ENCODE measurements at places on chromosomes 13 and 19. TPM values are rescaled to one million over a fixed set of nuclear protein-coding genes. Genes with fewer than 3 reads are reported as not detected.

Gene YIPF2
- 11.9 TPM for total RNA-seq

Gene ZNF749
- 13.8 TPM for total RNA-seq

Gene SCEL
- not detected for total RNA-seq

Gene FFAR2
- not detected for total RNA-seq

Gene RAX2
- not detected for total RNA-seq

Gene NTF4
- total RNA-seq = 3.8 TPM

Gene PSG6
- not detected for total RNA-seq

Gene GNG7
- total RNA-seq = 9.6 TPM

Gene RFPL4AL1
- not detected for total RNA-seq

Gene ZNF841
- 18.3 TPM for total RNA-seq

Gene ACER1
- total RNA-seq = not detected

All from neural progenitor cell (in vitro differentiated cells).